Epithelial cell of esophagus (primary cell): ENCODE measurements at places on chromosomes 7 and 10.

GRCh38 chr7:123823898-123824753 lies 20.8 kb upstream of the HYAL4 start:
- DNase-seq, result no peak

GRCh38 chr10:89427629-89428028 lies 13.3 kb downstream of the IFIT5 start:
- peak; percentile 62 for DNase-seq

GRCh38 chr10:89744026-89744425 lies 42.6 kb downstream of the KIF20B start:
- DNase-seq, result peak; percentile 14

DNA sequence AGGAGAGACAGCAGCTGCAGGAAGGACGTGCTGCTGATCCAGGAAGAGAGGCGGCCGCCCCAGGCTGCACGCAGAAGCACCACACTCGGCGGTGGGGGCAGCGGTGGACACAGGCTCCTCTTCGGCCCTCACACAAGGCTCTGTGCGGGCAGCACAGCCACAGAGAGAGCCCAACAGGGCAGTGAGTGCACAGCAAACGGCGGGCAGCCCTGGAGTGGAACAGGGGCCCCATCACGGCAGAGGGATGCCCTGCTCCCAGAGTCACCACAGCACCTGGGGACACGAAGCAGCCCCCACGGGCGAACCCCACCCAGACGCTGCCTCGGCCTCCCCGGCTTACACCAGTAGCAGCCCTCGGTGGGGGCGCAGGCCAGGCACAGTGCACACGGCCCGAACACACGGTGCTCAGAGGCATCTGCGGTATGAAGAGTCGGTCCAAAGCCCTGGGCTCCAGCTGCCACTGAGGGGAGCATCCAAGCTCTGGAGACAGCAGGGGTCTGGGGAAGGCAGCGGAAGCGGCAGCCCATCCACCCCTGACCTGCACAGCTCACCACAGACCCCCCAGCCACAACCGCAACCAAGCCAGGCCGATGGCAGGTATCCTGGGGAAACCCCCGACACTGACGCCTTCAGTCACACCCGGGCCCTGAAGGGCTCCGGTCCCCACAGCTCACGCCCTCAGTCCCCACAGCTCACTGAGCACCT lies 16.8 kb downstream of the NUDT1 start:
- DNase-seq, result no peak

DNA sequence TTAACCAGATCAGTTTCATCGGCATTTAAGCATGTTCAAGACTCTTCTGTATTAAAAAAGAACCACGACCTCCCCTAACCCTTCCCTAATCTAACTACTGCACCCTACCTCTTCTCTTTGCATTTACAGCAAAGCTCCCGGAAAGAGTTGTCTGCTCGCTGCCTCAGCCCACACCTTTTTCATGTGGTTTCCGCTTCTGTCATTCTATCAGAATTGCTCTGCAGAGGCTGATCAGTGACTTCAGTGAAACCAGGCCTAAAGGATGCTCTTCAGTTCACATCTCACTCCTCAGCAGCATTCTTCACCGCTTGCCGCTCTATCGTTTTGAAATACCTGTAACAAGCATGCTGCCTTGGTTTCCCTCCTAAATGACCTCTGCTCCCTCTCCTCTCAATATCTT lies 160.9 kb downstream of the SDK1 start:
- DNase-seq, result no peak

DNA sequence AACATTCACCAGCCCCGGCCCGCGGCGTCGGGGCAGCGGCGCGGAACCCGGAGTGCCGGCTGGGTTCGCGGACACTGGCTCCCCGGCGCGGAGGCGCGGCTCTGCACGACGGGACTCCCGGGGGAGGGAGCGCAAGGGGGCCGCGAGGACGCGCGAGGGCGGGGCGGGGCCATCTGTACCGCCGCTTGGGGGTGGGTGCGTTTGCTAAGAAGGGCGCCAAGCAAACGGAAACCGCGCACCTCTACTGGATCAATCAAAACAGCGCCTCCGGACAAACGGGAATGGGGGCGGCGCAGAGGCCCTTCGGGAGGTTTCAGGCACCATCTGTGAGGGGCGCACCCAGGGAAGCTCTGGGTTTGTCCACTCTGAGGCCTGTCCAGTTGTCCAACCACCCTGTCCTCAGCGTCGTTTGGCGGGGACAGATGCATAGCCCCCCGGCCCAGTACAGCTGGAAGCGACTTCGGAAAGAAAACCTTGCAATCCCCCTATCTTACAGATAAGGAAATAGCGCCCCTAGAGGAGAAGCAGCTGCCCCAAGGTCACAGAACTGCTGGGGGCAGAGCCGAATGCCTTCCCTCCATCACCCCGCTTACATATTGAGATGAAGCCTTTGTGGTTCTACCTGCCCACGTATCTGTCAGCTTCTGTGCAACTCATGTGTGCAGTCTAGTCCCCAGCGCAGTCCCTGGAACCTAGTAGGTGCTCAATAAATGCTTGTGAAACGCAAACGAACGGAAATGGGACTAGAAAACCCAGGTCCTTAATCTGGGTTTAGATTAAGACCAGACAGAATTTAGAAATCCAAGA lies 10.7 kb upstream of the SLIT1 start:
- peak; percentile 61 for DNase-seq

GRCh38 chr7:38830826-38831225 lies 78.2 kb downstream of the VPS41 start:
- DNase-seq, result no peak

GRCh38 chr7:70338015-70338414 lies 739.7 kb downstream of the AUTS2 start:
- no peak for DNase-seq

- DNase-seq, result peak; percentile 57
Measured at GRCh38 chr7:156898938-156899337, 6.0 kb upstream of the LMBR1 start.

- DNase-seq, result no peak
Measured at GRCh38 chr7:55523366-55523765, 48.9 kb downstream of the VOPP1 start.

- DNase-seq, result no peak
Measured at GRCh38 chr7:98685541-98685940, 68.5 kb downstream of the NPTX2 start.

GRCh38 chr10:23198610-23198939 lies 6.5 kb downstream of the PTF1A start:
- no peak for DNase-seq

- DNase-seq, result no peak
Measured at GRCh38 chr10:15997313-15997712, 137.0 kb upstream of the MINDY3 start.

GRCh38 chr10:82968533-82968932 lies 1093.5 kb downstream of the NRG3 start:
- no peak for DNase-seq

GRCh38 chr7:99949645-99950228 lies 20.3 kb upstream of the GJC3 start:
- DNase-seq, result peak; percentile 14

DNA sequence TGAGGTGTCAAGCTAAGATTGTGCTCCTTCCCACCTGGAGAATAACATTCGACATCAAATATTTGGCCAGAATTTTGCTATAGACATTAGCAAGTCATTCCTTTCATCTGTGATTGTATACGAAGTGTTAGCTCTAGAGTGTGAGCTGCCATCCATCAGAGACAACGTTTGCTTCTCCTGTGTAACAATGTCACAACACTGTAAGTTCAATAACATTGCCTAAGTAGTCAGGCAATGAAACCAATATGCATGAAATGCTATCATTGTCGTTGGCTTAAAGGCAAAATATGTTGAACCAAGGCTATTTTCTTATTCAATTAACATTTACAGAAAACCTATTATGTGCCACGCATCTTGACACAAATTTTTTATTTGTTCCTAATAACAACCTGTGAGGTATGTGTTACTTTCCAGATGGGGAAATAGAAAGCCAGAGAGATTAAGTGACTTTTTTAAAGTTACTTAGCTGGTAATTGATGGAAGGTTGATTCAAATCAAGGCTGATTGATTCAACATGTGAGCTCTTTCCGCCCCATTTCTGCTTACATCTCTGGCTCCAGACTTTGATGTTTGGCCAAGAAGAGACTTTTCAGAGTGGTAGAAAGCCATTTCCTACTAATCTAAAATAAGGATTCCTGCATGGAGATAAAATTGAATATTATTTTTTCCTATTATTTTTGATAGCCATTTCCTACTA lies 32.0 kb downstream of the BET1 start:
- no peak for DNase-seq

DNA sequence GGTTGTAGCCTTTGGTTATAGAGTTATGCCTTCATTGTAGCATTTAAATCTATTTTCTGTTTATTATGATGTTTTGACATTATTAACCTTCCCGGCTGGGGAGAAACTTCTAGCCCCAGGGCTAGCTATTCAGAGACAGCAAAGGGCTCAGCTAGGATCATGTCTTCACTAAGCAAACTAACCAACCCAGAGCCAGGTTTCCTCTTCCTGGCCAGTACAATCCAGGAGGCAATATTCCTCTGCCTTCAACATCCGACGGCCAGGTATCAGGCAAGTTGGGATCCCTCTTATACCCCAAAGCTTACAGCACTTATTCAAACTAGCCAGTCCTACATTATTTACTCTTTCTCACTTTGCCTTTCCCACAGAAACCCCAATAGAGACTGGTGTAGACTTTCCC lies 1060.7 kb upstream of the GHITM start:
- no peak for DNase-seq

GRCh38 chr10:122699796-122700455 lies at the start of gene C10orf120:
TSS of gene C10orf120 (minus strand) at chr10:122699846. CDS start at chr10:122699790, 56 bp downstream.
- no peak for DNase-seq

DNA sequence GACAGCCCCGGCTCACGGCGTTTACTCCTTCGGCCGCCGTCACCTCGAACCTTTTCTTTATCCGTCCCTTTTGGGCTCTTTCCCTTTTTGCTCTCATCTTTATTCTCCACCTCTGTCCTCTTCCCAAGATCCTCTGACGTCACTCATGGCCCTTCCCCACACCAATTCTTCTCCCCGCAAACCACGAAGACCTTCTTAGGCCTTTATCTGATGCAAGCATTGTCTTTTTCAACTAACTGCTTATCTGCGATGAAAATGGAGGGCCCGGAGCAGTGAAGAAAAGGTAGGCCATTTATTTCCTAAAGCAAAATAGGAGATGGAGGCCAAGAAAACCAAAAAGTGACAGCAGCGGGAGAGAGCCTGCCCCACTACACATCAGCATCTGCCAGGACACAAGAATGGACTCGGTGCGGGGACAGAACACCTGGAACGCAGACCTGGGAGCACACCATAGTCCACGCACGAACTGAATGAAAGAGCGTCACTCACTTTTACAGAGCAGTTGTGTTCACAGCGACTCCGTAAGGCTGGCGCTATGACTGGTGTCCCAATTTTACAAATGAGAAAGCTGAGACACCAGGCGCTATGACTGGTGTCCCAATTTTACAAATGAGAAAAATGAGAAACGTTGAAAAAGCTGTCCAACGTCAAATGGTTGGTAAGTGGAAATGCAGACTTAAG lies 45.3 kb downstream of the ZNF777 start:
- peak; percentile 18 for DNase-seq

- no peak for DNase-seq
Measured at GRCh38 chr10:33813415-33813814, 478.9 kb upstream of the NRP1 start.

GRCh38 chr7:105596866-105597265 lies 15.6 kb upstream of the EFCAB10 start:
- DNase-seq, result no peak

GRCh38 chr7:77644774-77645173 lies 51.5 kb upstream of the RSBN1L start:
- peak; percentile 55 for DNase-seq

DNA sequence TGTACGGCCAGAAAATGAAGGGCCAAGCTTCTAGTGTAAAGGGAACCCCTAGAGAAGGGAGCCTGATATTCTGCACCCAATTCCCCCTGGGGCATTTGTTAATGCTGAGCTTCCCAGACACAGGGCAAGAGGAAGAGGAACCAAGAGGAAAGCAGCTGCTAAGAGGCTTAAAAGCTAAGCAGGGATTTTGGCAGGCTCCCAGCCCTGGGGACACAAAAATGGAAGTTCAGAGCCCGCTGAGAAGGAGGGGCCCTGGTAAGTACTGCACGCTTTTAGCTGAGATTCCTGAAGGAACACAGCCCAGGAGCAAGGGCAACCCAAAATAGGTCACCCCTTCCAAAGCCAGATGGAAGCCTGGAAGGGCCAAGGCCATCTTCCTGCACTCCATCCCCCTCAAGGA lies 387.3 kb upstream of the MGMT start:
- no peak for DNase-seq

GRCh38 chr7:2037808-2038522 lies 194.8 kb downstream of the MAD1L1 start:
- DNase-seq, result no peak

DNA sequence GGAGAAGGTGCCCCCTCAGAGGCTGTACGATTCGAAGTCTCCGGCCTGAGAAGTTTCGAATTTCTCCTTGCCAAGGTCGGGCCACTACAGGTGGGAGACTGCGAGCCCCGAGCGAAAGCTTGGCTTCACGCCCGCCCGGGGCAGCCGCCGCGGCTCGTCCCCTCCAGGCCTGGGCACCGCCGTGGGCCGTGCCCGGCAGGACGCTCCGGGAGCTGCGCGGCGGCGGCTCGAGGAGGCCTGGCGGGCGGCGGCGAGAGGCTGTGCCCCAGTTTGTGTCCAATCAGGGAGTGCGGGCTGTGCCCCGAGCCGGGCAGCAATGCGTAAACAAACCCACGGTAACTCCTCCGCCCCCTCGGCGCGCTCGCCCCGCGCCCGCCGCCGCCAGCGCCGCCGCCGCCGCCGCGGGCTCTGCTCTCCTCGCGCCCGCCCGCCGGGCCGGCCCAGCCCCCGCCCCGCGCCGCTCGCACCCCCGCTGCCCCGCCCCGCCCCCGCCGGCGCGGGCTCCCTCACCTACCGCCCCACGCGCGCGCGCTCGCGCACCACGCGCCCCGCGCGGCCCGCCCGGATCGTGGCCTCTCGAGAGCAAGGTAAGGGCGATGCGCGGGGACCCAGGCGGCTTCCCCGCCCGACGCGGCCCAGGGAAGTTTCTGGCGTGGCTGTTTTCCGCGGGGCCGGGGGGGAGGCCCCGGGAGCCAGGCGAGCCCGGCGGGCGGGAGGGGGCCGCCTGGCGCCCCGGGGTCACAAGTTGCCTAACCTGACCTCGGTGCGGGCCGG lies 57.8 kb upstream of the PCGF5 start:
- DNase-seq, result peak; percentile 50

DNA sequence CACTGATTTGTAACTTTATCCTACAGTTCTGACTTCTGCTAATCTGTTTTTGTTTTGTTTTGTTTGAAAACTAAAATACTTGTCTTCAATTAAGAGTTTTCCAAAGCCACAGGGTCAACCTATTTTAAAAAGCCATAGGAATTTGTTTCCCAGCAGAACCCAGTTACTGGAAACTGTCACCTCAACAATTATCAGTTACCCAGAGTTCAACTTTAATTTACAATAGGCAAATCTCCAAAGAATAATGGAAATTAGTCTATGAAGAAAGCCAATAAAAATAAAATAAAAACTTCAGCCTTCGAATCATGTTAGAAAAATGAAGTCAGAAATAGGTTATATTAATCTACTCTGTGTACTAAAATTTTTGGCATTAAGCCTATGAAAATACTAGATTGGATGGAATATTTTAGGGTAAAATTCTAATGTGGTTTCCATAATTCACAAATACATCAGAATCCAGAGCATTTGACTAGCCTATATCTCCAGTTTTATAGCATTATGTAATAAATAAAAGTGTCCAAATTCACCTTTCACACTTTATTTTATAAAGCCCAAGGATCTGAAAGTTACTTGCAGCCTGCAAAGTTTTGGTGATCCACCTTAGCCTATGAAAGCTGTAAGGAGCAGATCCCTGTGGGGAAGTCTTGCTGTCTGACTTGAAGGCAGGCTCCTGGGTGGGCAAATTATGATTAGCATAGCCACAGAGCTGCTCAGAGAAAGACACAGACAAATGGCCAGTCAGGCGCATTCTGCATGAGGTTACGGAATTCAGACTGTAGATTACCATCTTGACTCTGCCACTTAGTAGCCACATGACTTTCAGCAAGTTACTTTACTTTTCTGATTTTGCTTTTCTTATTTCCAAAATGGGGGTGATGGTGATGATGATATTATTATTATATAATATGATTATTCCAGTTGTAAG lies 250.0 kb upstream of the HGF start:
- DNase-seq, result no peak
